ENCODE measurements at places on chromosomes 11 and 22.
A peak's percentile ranks its signal among the peaks of the same experiment; 100 is the strongest.

DNA sequence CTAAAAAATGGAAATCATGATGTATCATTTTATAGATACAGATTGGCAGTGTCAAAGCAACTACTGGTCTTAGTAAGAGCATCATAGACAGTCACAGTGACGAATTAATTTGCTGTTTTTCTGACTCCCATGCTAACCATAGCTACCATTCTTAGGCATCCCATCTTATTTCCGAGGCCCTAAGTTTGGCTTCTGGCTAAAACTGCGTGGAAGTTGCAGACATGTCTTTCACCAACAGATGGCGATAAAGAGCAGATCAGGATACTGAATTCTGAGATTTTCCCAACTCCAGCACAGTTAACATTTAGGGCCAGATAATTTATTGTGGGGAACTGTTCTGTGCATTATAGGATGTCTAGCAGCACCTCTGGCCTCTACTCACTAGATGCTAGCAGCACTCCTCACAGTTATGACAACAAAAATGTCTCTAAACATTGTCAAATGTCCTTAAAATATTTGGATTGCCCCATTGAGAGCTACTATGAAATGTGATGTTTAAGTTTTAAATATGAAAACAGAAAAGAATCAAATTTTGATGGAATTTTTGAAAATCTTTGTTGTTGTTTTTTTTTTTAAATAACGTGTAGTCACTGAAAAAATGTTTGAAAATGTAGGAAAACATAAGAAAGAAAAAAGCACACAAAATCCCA, 16.3 kb downstream of the OR2AG2 start:
- DNase-seq: peak; percentile 18

GRCh38 chr11:69241075-69241740, 52.7 kb upstream of the MYEOV start:
- no peak for DNase-seq

- DNase-seq: no peak
Observed at GRCh38 chr11:125348141-125348651, 147.9 kb downstream of the FEZ1 start.

- DNase-seq: no peak
Observed at GRCh38 chr11:75583718-75584658, 21.9 kb downstream of the SERPINH1 start.

DNA sequence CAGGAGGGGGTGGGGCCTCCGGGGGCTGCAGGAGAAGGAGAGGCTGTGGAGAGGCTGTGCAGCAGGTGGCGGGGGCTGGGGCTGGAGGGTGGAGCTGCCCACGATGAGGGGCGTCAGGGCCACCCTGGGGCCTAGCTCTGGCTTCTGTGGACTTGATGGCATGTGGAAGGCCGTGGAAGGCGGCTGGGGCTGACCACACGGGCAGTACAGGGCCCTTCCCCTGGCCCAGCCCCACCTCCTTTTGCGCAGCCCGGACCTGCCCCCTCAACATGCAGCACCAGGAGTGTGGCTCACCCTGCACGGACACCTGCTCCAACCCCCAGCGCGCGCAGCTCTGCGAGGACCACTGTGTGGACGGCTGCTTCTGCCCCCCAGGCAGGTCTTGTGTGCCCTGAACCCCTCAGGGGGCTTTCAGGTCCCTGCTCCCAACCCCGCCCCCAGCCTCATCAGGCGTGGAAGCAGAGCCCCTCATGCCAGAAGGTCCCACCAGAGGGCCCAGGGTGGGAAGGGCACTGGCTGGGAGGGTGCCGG, 6.1 kb downstream of the MUC5B start:
- DNase-seq: no peak

- no peak for DNase-seq
Observed at GRCh38 chr22:19903031-19903430, 38.5 kb upstream of the COMT start.

DNA sequence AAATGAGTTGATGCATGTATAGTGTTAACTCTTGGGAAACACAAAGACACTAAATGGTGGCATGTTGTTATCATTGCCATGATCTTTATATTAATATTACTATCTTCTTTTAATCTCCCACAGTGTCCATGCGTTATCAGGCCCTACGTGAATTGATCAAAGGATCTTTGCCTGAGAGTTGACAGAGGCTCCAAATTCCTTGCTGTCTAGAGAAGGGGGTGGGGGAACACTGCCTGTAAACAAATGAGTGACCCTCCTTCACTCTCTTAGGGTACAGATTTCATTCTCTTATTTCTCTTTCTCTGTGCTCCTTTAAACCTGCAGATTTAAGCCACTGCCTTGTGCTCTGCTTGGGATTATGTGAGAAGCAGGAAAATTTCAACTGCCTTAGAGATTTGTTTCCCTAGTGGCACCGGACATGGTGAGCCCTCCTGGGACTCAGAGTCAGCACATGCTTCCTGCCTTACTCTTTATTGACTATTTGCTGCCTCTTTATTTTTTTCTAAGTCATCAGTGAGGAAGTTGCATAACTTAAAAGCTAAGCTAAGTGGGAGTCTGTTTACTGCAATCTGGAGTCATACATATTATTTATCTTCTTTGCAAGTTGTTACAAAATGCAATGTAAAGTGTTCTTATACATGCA, 122.9 kb downstream of the MAML2 start:
- DNase-seq: no peak

DNA sequence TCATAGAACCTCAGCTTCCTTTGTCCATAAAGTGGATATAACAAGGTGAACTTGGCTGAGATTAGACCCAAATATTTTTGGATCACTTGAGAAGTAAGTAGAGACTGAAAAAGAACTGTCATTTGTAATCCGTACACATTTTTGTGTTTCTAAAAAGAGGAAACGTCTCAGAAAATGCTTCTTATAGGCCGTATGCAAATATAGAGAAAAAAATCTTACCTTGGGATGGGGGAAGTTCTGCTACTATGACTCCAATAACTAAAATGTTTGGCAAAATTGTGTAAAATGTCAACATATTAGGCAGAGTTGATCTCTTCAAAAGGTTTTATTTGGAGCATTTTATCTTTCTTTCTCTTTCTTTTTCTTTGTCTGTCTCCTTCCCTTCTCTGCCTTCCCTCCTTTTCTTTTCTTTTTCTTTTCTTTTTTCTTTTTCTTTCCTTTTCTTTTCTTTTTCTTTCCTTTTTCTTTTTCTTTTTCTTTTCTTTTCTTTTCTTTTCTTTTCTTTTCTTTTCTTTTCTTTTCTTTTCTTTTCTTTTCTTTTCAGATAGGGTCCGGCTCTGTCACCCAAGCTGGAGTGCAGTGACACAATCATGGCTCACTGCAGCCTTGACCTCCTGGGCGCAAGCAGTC, 48.2 kb downstream of the ADM start:
- DNase-seq: no peak

GRCh38 chr22:30447656-30448055, 22.1 kb downstream of the MTFP1 start:
- no peak for DNase-seq

- DNase-seq: no peak
Observed at GRCh38 chr22:26667140-26667539, 9.8 kb downstream of the MIAT start.

DNA sequence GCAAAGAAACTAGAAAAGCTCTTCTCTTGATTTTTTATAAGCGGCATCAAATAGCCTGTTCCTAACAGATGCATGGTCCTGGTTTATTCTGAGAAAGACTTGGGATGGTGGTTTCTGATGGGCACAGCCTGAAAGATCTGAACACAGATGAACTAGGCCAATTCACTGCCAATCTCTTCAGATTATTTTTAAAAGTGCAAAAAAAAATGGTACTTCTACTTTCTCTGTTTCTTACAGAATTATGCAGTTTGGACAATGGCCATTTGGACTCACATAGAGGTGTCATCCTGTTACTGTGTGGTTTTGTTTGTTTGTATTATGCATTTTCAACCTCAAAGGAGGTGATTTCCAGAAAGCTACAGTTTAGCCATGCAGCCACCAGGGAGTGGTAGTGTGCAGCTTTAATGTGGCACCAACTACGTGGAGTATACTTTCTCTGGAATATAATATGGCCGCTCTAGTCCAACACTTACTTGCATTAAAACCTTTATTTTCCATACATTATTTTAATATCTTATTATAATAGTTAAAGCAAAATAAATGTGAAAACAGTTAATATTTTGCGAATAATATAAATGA, 469.8 kb upstream of the KIRREL3 start:
- no peak for DNase-seq

DNA sequence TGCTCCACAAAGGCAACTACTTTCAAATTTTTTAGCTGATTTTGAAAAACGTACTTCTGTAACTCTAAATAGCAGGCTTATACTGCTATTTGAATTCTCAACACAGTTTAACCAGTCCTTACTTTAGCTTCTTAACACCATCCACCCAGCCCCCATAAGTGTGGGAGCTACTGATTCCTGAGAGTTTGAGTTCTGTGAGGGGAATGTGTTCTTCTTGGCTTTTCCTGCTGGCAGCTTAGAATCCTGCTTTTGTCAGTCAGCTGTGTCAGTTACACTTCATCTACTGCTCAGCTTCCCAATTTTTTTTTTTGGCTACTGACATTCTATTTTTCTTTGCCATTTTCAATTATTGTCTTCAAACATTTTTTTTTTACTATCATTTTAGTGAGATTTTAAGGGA, 440.4 kb downstream of the INSC start:
- no peak for DNase-seq

GRCh38 chr11:72609045-72609444, 65.2 kb downstream of the PDE2A start:
- no peak for DNase-seq

GRCh38 chr22:36546092-36546804, 17.3 kb upstream of the EIF3D start:
- DNase-seq: peak; percentile 69

GRCh38 chr11:43856993-43857392, 23.6 kb upstream of the ALKBH3 start:
- no peak for DNase-seq

GRCh38 chr22:23688121-23688520, 2.7 kb upstream of the RGL4 start:
- no peak for DNase-seq

DNA sequence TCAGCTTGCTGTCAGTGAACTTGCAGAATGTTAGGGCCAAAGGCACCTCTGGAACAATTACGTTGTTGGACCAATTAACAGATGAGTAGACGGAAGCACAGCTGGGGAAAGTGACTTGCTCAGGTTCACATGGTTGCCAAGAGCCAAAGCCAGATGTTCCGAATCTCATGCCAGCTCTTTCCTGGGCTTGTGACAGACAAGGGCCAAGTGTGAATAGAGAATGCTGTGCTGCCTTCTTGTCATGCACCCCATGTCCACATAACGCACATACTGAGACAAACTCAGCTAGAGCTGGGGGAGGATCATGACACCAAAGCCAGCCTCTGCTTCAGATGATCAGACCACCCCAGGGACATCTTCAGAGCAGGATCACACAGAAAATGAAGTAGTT, 616.3 kb downstream of the INSC start:
- DNase-seq: no peak

GRCh38 chr11:11845551-11845950, 3.8 kb downstream of the USP47 start:
- DNase-seq: no peak

DNA sequence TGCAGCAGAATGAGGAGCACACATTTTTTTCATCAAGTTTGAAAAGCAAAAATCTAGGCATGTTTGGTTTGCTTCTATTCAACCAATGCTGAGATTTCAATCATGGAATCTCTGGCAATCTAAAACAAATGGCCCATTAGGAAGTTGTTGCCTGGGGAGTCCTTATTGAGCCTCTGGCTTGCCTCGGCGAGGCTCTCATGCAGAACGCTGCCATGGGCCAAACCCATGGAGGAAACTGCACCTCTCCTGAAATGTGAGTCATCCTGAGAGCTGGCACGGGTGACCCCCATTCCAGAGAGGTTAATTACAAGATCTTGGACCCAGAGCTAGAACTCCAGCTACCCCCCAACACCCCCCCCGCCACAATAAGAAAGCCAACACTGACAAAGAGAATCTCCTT, 80.7 kb downstream of the MN1 start:
- no peak for DNase-seq

- no peak for DNase-seq
Observed at GRCh38 chr11:849104-849824, 6.6 kb downstream of the TSPAN4 start.

GRCh38 chr11:9972989-9973388, 309.1 kb downstream of the SWAP70 start:
- peak; percentile 51 for DNase-seq

GRCh38 chr11:3173795-3174194, 8.7 kb upstream of the OSBPL5 start:
- no peak for DNase-seq

- DNase-seq: no peak
Observed at GRCh38 chr11:125463590-125464269, 32.3 kb downstream of the FEZ1 start.

DNA sequence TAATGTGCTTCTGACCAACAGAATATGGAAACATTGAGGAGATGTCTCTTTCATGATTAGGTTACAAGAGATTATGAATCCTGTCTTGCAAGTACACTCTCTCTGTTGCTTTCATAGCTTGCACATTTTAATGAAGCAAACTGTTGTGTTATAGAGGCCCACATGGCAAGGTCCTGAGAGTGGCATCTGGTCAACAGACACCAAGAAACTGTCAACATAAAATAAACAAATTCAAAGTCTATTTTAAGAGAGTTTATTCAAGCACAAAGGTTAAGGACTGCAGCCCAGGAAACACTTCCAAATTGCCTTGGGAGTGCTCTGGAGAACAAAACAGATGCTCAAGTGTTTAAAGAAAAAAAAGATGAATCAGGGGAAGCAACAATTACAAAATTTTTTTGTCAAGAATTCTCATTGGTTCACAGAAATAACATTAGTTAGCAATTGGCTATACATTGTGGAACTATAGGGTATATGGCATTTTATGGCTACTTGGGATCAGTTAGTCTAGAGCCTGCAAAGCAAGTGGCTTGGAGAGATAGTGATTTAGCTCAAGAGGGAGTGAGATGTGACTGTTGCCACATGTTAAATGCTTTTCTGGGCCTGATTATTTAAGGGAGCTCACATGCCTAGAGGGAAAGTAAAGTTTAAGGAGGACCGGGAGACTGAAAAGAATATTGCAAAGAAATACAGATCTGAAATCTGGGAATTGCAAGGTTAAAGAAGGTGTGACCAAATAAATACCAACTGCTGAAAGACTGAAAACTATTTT, 54.6 kb downstream of the CTSC start:
- DNase-seq: no peak

DNA sequence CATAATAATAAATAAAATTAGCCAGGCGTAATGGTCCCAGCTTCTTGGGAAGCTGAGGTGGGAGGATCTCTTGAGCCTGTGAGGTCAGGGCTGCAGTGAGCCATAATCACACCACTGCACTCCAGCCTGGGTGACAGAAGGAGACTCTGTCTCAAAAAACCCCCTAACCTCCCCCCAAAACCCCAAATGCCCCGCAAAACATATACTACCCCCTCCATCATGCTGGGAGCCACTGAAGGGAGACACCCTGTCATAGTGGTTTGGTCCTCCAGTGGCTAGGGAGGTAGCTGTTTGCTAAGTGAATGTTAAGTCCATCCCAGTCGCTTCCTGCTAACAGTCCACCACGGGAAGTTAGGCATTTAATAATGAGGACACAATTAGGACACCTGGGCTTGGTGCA, 125.0 kb downstream of the ABTB2 start:
- DNase-seq: no peak
